Muscle of leg (tissue), 16 donors: ENCODE measurements at places on chromosomes 6 and 20.
A peak's percentile ranks its signal among the peaks of the same experiment; 100 is the strongest.

DNA sequence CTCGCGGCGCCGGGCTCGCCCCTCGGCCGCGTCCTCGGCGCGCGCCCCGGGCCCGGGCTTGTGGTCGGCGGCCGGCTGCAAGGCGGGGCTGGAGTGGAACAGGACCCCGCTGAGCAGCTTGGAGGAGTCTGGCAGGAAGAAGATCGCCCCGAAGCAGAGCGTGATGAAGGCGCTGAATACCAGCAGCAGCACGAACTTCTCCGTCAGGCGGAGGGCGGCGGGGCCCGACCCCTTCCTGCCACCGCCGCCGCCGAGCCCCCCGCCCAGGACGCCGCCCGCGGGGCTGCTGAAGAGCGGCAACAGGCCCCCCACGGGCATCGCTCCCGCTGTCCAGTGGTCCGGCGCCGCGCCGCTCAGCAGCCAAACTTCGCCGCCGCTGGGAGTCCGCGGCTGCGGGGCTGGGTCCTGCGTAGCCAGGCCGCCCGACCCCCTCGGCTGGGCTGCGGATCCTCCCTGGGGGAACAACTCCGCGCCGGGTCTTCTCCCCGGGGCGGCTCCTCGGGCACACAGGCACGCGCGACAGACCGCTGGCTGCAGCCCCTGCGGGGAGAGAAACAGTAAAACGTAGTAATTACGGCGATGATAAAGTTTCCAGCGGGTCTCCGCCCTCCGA, 707 bp downstream of the MAN1A1 start:
- peak; percentile 60 for DNase-seq

DNA sequence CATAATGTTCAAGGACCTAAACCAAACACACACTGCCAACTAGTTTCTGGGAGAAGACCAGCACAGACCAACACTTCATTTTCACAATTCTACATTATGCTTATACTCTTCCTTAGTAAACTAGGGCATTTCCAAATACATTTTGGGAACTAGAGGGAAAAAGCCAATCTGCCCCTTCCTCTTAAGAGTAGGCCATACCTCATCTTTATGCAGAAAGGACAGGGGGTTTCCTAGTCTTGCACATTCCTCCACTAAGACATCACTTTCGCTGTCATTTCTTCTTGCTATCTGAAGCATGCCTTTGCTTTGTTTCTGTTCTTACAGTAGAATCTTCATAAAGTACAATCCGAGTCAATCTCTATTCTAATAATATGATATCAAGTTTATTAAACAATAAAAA, 105.7 kb downstream of the SMLR1 start:
- no peak for DNase-seq

GRCh38 chr6:41936073-41936837, 5.4 kb downstream of the CCND3 start:
- peak; percentile 83 for DNase-seq

GRCh38 chr20:51148941-51149340, 126.0 kb upstream of the KCNG1 start:
- no peak for DNase-seq

DNA sequence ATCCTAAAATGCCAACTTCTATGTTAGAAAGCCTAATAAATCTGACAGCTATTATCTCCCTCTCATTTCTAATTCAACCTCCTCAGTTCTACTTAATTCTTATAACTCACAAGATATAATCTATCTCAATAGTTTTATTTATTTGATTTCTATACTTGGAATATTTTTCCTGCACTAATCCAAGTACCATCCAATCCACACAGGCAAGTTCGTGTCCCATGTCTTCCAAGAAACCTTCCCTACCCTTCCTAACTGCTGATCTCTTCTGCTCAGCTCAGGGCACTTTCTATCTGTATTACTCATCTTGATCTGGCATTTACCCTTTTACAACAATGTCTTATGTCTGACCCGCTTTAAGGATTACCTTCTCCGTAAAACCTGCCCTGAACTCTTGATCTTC, 18.2 kb downstream of the NCOA5 start:
- no peak for DNase-seq

- no peak for DNase-seq
These were observed 91.7 kb downstream of the SLC2A10 start for GRCh38 chr20:46801003-46801702.

- DNase-seq, result peak; percentile 83
These were observed 18.4 kb upstream of the MMP24 start for GRCh38 chr20:35207950-35208611.

GRCh38 chr6:159095616-159096015, 50.8 kb upstream of the TAGAP start:
- DNase-seq, result peak; percentile 76

DNA sequence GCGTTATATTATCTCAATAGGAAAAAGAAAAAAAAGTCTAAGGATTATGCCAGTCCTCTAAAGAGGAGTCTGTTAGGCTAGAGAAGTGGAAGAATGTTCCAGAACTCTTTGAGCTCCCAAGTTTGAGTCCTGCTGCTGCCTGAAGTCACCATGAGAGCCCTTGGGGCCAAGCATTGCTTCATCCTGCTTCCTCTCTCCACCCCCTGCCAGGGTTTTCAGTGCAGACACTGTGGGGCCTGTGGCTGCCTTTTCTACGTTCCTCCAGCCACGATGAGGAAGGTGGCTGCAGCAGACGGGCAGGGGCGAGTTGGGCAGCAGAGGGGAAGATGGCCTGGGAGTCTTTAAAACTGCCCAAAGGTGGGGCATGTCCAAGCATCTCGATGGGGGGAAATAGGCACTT, 214.4 kb upstream of the KCNG1 start:
- peak; percentile 51 for DNase-seq

DNA sequence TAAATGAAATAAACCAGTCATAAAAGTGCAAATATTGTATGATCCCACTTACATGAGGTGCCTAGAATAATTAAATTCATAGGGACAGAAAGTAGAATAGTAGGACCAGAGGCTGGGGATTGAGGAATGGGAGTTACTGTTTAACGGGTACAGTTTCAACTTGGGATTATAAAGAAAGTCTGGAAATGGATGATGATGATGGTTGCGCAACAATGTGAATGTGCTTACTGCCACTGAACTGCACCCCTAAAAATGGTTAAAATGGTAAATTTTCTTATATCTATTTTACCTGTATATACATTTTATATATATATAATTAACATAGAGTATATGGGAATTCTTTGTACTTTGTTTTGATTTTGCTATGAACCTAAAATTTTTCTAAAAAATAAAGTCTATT, 53.3 kb upstream of the L3MBTL3 start:
- DNase-seq, result no peak

GRCh38 chr20:58160451-58161061, 67.9 kb downstream of the ANKRD60 start:
- peak; percentile 72 for DNase-seq

DNA sequence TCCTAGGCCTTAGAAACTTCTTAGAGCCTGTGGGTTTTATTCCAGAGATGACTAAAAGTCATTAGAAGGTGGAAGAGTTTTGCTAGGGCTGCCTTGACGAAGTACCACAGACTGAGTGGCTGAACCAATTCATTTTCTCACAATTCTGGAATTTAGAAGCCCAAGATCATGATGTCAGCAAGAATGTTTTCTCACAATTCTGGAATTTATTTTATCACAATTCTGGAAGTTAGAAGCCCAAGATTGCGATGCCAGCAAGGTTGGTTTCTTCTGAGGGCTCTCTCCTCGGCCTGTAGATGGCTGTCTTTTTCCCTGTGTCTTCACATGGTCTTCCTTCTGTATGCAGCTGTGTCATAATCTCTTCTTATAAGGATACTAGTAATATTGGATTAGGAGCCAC, 672.9 kb upstream of the MARCKS start:
- no peak for DNase-seq

GRCh38 chr6:89978749-89979145, 84.5 kb downstream of the GJA10 start:
- no peak for DNase-seq

GRCh38 chr20:3640259-3640658, 22.9 kb downstream of the GFRA4 start:
- DNase-seq, result no peak

GRCh38 chr6:106870069-106870468, 104.5 kb downstream of the CD24 start:
- DNase-seq, result no peak

- DNase-seq, result no peak
These were observed 787.0 kb downstream of the TFAP2A start for GRCh38 chr6:9627916-9628315.

DNA sequence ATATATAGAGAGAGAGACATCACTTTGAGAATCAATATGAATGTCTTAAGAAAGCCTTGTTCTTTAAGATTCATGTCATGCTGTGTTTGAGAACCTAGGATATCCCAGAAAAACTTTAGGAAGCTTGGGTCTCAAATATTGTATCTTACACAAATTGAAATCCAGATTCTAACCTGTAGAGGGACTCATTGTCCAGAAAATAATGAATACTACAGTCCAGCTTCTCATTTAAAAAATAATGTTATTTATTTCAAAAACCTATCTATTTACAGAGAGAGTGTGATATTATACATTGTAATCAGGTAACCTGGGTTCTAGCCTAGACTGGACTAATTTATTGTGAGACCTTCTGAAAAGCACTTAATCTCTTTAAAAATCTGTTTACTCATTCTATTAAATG, 4.2 kb downstream of the RFX6 start:
- DNase-seq, result no peak

DNA sequence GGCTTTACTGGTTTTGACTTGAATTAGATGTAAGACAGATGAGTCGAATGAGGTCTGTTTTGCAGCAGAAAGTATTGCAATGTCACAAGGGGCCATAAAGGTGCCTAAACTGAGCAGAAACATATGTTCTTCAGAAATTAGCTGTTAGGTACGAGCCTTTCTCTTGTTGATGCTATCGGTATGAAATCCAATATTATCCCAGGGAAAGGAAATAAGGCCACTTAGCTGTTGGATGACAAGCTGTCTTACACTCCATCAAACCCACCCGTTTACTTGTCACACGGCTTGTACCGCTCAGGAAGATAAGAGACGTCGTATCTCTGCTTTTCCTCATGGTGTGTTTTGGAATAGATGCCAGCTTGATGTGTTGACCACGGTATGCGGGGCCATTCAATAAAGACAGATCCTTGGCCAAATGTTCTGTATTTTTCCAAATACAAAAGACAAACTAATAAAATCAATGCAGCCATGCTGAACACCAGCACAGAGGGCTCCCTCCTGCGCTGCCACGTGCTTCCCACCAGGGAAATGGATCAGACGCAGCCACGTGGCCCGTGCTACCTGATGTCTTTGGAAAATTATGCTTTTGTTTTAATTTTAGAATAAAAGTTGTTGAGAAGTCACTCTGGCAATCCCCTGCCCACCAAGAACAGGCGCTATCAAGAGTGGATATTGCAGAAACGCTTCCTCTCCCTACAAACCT, 255.9 kb upstream of the SULF2 start:
- no peak for DNase-seq

GRCh38 chr6:98783578-98783977, 50.8 kb upstream of the POU3F2 start:
- DNase-seq, result no peak

DNA sequence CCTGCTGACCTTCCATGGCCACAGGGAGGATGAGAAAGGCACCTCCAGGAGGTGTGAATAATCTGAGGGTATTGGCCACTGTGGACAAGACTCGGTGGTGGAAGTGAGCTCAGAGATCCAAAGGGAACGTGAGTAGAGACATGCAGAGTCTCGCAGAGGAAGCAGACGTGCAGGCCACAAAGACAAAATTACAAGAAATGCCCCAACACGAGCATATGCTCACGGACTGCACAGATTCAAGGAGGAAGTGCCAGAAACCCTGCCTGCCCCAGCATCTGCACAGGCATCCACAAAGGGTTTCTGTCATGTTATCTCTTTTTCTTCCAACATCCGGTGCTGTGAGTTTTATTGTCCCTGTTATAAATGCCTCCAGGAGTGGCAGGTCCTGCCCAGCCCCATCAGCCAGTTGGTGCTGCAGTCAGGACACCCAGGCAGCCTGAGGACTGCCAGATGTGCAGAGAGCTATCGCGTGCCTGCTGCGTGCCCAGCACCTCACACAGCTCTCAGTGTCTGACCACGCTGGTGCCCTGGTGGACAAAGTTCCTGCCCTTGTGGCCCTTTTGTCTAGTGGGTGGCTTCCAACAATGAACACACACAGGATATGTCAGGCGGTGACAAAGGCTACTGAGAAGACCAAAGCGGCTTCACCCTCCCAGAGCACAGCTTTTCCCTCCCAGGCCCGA, 34.0 kb upstream of the FANCE start:
- peak; percentile 57 for DNase-seq

DNA sequence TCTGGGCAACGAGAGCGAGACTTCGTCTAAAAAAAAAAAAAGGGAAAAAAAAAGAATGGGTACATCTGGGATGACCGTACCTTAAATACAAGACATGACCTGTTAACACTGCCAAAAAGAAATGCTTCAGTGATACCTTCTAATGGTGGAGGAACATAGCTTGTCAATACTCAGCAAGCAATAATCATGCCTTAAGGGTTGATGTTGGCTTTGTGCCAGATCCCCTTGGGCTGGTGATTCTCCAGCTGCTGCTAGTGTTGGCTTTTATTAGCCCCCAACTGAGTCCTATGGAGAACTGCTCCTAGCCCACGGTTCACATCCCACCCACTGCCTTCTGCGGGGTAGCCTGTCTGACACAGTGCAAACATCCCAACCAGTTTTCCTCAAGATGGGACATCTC, 134.9 kb downstream of the PLCB1 start:
- DNase-seq, result no peak

- no peak for DNase-seq
These were observed 149.4 kb upstream of the OGFRL1 start for GRCh38 chr6:71139249-71139648.

- no peak for DNase-seq
These were observed 162.2 kb downstream of the BCAS1 start for GRCh38 chr20:53907968-53908751.

DNA sequence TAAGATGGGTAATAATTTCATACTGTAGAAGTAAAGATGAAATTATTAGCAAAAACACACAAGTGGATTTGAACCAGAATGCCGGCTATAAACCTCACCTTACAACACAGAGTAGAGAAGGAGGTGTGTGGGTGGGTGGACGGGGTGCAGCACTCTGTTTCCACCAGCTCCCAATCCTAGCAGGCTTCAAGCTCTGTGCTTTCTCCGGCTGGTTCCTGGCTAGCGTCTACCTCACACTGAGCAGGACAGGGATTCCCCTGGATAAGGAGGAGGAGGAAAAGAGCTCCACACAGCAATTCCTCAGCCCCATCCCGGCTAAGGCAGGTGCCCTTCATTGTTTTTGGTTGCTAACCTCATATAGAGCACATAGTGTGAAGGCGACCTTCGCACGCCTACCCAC, 453.3 kb downstream of the C6orf118 start:
- no peak for DNase-seq

DNA sequence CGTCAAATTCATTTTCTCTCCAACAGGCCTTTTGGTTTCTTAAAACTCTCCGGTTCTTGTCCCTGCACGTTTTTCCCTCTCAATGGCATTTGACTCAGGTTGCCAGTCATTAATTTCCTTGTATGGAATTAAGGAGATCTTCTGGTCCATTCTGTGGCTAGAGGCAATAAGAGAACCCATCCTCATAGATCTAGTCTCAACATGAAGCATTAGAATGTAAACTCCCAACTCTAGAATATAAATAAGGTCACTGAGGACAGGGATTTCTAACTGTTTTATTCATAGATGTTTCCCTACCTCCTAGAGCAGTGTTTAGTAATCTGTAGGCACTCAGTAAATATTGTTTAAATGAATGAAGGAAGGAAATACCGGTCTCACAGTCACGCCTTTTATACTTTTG, 185.2 kb upstream of the FLRT3 start:
- DNase-seq, result no peak

GRCh38 chr6:8743170-8743745, 307.9 kb upstream of the SLC35B3 start:
- no peak for DNase-seq
